ENCODE measurements at places on chromosomes 2 and 18.

DNA sequence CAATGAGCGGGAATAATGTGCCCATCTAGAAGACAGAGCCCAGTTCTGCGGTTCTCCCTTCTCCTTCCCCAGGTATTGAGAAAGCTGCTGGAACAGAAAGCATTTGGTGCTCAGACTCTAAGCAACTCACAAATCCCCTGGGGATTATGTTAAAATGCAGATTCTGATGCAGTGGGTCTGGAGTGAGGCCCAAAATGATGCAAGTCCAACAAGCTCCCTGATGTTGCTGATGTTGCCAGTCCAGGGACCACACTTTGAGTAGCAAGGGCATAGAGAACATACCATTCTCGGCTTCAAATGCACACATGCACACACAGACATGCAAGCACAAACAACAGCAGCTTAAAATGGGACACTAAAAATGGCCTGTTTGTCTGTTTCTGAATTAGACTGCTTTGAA is 274.8 kb upstream of the NCKAP5 start:
- DNase-seq, result no peak

GRCh38 chr2:241931976-241932898 is 62.7 kb downstream of the RTP5 start:
- no peak for DNase-seq

GRCh38 chr2:107812006-107812405 is 14.7 kb upstream of the RGPD4 start:
- no peak for DNase-seq

- DNase-seq, result no peak
These were observed 42.1 kb upstream of the LAPTM4A start for GRCh38 chr2:20093263-20094141.

- peak; percentile 30 for DNase-seq
These were observed at the start of gene VWA3B for GRCh38 chr2:98086491-98087446. TSS of gene VWA3B (plus strand) at chr2:98087167. CDS start at chr2:98093093, 5,926 bp downstream.

- DNase-seq, result no peak
These were observed 101.4 kb downstream of the CPO start for GRCh38 chr2:207040696-207041095.

- DNase-seq, result no peak
These were observed 29.1 kb downstream of the XIRP2 start for GRCh38 chr2:166917415-166917814.

- no peak for DNase-seq
These were observed 231.9 kb downstream of the BCL2 start for GRCh38 chr18:63087421-63088230.

DNA sequence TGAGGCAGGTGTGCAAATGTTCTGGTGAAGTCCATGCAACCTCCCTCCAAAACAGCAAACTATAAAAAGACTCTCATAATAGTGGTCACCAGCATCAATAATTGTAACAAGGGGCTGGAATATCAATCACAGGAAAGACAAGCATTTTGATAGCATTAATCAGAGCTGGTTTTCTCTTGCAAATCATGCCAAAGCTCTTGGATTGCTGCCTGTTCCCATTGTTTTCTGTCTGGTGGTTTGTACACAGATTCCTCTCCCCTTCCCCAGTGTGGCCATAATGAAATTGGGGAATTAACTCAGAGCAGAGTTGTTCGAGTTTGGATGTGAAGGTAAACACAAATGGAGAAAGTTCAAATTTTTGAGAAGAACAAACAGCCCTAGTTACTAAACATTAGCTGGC is 134.2 kb downstream of the CDCA7 start:
- no peak for DNase-seq

GRCh38 chr2:145573608-145574007 is 1053.7 kb upstream of the ZEB2 start:
- DNase-seq, result no peak

GRCh38 chr18:76538846-76539245 is 43.8 kb upstream of the ZNF516 start:
- no peak for DNase-seq

- no peak for DNase-seq
These were observed 94.8 kb upstream of the ZNF516 start for GRCh38 chr18:76589866-76590265.

- DNase-seq, result no peak
These were observed 28.6 kb downstream of the TEX44 start for GRCh38 chr2:231621051-231621879.

DNA sequence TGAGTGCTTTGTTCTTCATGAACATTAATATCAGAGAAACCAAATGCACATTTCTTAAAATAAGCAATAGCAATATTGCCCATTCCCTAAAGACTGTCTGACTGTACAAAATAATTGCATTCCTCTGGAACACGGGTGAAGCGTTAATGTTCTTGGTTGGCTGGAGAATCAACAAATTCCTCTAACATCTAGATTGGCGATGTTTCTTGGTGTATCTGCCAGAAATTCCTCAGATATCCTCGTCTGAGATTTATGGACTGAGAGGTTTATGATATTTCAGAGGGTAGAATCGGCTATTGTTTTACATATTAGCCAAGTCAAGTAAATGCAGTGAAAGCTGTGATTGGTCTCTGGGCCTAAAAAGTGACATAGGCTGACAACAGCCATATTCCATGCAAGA is 27.1 kb upstream of the SPTBN1 start:
- no peak for DNase-seq

DNA sequence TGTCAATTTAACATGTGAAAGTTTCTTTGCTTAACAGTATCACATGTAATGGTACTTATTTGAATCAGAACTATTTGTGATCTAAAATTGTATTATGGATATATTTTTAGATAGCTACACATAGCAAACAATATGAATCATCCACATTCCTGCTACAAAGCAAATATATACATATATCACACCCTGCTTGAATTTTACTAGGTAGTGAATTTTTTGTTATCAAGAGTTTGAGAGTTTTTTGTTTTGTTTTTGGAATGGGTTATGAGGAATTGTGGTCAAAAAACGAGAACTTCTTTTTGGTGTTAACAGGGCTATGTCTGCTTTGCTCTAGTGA is 635.7 kb downstream of the NRXN1 start:
- DNase-seq, result no peak

- no peak for DNase-seq
These were observed 36.4 kb upstream of the FOSL2 start for GRCh38 chr2:28356095-28356911.

GRCh38 chr18:59172664-59173249 is 33.1 kb downstream of the SEC11C start:
- DNase-seq, result no peak

- DNase-seq, result no peak
These were observed 81.5 kb downstream of the DIS3L2 start for GRCh38 chr2:232042911-232043574.

DNA sequence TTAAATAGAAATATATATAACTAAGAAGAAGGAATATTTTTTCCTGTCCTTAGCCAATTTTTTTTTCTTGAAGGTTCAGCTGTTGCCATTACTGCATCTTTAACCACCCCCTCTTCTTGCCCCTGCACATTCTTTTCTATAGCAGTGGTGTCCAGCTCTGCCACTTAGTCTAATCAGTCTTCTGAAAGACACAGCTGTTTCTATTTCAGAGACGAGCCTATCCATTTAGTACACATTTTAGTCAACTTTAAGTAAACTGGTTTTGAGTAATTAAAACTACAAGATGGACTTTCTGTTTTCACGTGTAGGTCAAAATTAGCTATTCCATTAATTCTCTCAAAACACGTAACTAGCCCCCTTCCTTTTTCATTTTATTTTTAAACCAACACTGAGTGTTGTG is 21.0 kb downstream of the SPOPL start:
- no peak for DNase-seq

GRCh38 chr2:45651415-45652089 is at the start of gene PRKCE:
TSS of gene PRKCE (plus strand) at chr2:45651675.
- peak; percentile 38 for DNase-seq

DNA sequence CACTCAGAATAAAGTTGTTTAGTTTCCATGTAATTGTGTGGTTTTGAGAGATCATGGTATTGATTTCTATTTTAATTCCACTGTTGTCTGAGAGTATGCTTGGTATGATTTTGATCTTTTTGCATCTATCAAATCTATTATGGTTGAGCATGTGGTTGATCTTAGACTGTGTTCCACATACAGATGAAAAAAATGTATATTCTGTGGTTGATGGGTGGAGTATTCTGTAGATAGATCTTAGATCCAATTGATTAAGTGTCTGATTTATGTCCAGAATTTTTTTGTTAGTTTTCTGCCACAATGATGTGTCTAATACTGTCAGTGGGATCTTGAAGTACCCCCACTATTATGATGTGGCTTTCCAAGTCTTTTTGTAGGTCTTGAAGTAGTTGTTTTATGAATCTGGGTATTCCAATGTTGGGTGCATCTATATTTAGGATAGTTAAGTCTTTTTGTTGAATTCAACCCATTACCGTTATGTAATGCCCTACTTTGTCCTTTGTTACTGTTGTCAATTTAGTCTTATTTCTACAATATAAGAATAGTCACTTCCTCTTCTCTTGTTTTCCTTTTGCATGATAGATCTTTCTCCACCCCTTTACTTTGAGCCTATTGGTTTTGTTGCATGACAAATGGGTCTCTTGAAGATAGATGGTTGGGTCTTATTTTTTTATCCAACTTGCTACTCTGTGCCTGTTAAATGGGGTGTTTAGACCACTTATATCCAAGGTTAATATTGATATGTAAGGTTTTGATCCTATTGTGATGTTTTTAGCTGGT is 101.8 kb downstream of the TRABD2A start:
- DNase-seq, result no peak

DNA sequence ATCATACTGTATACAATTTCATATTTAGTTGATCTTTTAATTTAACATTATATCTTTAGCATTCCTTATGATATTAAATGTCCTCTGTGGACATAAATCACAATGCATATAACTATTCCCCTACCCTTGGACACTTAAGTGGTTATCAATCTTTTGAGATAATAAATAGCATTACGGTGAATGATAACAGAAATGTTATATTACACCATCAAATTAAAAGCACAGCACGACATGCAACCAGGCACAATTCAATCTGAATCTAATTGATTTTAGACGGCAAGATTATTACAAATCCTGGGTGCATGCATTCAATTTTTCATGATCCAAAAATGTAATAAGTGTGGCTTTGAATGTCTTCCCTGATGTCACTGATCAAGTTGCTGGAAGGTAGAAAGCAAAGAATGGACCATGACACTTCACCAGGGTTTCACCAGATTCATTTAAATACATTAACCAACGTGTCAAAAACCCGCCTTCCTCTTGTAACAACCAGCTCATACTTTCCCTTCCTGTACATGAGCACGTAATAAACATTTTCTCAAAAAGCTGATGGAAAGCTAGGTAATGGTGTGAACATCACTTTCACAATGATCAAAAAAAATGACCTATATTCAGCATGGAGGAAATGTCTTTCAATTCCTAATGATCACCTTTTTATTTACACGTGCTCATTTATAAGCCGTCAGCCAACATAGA is 513.7 kb upstream of the ID2 start:
- no peak for DNase-seq

- DNase-seq, result no peak
These were observed 1665.5 kb downstream of the LRP1B start for GRCh38 chr2:140465301-140465700.

DNA sequence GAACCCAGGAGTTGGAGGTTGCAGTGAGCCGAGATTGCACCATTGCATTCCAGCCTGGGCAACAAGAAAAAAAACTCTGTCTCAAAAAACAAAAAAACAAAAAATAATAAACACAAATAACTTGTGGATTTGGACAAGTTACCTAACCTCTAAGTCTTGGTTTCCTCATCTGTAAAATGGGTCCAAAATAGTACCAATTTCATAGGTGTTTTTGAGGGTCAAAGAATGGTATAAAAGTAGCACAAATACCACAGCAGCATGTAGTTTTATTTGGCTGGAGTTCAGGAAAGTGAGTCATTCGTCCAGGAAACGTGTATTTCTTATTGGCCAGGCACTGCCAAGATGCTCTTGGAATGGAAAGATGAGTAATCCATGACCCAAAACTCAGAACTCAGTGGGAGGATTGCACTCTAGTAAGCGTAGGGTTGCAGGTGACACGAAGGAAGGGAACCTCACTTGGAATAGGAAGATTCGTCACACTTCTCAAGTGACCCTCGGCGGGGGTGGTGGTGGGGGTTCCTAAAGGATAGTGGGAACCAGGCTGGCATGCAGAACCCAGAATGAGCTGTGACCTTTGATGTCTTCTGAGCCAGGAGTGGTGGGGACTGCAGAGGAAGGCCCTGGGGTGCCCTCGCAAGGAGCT is 24.4 kb downstream of the GRHL1 start:
- DNase-seq, result peak; percentile 20

- DNase-seq, result no peak
These were observed 337.7 kb downstream of the ALK start for GRCh38 chr2:29583548-29584156.

GRCh38 chr2:88320076-88320773 is 132.3 kb downstream of the FOXI3 start:
- DNase-seq, result no peak

DNA sequence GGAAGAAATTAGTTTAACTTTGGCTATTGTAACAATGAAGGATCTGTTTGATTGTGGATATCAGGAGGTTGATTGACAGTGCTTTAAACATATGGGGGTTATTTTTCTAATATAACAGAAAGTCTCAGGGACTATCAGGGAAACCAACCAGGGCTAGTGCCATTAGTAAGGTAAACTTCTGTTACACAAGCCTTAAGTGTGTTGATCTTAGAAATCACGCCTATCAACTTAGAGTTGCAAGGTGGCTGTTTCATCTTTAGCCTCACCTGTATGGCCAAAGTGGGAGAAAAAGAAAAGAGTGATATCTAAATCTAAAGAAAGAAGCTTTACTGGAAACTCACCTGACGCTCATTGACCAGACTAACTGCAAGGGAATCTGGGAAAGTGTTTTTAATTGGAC is 62.1 kb downstream of the GLS start:
- DNase-seq, result no peak

GRCh38 chr2:11996618-11997017 is 250.2 kb downstream of the LPIN1 start:
- no peak for DNase-seq

DNA sequence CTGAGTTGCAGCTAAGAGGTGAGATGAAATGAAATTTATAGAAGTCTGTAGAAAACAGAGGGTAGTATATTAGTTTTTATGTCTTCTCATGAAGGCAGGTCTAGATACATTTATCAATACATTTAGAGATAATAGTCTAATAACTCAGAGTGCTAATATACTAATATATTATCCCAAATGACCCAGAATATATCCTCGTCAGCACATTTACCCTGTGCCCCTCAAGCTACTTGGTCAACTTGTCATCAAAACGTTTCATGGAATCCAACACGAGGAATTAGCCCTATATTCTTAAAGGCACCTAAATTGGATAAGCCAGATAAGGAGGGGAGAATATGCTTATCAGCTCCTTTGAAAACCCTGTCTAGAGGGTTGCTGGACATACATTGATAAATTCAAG is 415.1 kb upstream of the LRRTM1 start:
- DNase-seq, result no peak

- no peak for DNase-seq
These were observed 8.9 kb downstream of the SLC4A3 start for GRCh38 chr2:219636144-219636915.

DNA sequence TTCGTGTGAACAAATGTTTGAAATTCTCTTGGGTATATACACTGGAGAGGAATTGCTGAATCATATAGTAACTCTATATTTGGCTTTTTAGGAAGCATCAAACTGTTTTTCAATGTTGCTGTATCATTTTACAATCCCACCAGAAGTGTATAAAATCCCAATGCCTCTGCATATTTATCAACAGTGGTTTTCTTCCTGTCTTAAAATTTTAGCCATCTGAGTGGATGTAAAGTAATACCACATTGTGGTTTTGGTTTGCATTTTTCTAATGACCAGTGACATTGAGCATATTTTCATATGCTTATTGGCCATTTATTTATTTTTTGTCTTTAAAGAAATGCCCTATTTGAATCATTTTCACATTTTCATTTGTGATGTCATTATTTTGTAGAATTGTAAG is 22.8 kb upstream of the LRP1B start:
- no peak for DNase-seq
